ENCODE measurements at places on chromosomes 2 and 18.

- no peak for DNase-seq
Measured at GRCh38 chr2:146978577-146979555, 866.0 kb upstream of the ACVR2A start.

- no peak for DNase-seq
Measured at GRCh38 chr18:49460976-49461601, 644 bp upstream of the DYM start.

DNA sequence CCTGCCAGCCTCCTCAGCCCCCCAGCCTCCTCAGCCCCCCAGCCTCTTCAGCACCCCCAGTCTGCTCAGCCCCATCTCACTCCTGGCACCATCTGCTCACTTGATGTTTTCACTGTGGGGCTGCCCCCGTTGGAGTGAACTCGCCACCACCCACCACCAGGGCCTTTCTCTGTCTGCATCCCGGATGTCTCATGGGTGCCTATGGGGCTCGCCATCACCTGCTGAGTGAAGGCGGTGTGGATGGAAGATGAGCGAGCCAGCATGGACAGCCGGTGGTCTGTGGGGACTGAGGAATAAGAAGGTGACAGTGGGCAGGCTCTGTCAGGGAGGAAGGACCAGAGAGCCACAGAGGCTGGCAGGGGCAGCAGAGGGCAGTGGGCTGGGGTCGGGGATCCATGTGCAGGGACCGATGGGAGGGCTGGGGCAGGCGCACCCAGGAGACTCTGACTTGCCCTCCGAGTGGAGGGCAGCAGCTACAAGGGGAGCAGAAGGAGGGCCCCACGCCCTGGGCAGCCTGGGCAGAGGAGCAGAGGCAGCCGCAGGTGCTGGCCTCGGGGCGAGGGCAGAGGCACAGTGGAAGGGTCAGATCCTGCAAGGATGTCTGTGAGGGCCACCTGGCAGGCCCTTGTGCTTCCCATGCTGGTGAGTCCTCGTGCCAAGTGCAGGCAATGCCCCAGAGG lies 74.7 kb upstream of the ODC1 start:
- no peak for DNase-seq

- DNase-seq: no peak
Measured at GRCh38 chr2:237861875-237862527, 2.6 kb downstream of the RAMP1 start.

GRCh38 chr2:39732482-39732881 lies 46.6 kb downstream of the THUMPD2 start:
- DNase-seq: no peak

GRCh38 chr18:4808891-4809290 lies 353.8 kb upstream of the DLGAP1 start:
- DNase-seq: no peak

DNA sequence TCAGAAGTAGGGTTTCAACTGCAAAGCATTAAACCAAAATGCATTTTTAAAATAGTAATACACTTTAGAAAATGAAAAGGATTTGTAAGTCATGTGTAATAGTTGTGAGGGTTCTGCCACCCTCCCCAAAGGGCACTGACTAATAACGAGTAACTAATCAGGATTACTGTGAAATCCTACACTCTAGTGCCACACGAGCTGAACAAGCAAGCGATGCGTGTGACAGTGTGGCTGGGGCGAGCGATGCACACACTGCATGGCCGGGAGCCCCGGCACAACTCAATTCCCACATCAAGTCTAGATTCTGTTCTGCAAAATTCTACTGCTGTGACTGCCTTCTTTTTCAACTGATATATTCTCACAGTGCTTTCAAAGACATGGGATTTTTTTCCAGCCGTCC lies 156.4 kb downstream of the SEPTIN10 start:
- no peak for DNase-seq

GRCh38 chr18:50372743-50373142 lies 2.1 kb upstream of the SKA1 start:
- DNase-seq: no peak

DNA sequence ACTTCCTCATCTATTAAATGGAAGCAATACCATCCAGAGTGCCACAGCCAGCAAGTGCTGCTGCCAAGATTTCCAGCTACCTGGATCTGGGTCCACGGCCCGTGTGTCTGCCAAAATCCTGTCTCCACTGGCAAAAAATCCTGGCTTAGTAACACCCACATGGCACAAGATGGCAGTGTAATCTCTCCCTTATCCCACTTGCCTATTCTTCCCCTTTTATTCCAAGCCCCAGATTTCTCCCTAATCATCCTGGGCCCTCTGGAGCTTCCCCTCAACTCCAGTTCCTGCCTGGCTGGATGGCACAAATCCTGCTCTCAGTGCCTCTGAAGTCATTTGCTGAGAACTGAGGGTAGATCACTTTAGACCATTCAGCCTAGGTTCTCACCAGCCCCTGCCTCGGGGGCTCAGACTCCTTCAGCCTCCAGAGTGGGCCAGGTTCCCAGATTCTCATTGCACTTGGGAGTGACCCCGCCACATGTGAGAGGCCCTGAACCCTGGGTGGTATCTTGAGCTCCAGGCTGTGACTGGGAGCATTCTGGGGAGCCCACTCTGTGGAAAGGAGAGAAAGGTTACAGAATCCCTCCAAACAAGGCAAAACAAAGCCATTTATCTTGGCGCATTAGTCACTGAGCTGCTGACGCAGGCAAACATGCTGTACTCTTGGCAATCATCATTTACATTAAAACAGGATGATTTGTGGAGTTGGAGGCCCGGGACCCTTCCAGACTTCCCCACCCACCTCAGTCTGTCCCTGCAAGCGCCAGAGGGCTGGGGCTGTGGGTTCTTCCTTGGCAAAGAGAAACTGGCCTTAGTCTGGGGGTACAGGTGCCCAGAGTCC lies 325.8 kb downstream of the DYSF start:
- no peak for DNase-seq

GRCh38 chr18:50559752-50560680 lies at the start of gene MAPK4:
TSS of gene MAPK4 (plus strand) at chr18:50560087. CDS start at chr18:50663959, 103,872 bp downstream.
- no peak for DNase-seq

- DNase-seq: peak; percentile 59
Measured at GRCh38 chr2:9228088-9228751, 21.6 kb downstream of the ASAP2 start.

DNA sequence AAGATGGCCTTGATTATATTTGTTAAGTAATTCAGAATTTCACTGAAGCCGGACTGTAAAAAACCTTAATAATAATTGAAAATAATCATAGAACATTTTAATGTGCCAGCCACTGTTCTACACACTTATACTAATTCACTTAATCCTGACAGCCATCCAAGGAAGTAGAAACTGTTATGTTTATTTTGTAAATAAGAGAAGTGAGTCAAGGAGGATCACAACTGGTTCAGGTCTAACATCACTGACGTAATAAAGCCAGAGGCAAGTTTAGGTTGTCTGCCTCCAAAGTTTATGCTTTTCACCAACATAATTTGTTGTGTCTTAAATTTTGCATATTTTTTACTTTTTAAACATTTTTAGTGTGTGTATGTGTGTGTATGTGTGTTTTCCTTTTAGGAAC lies 436.1 kb downstream of the LRRTM4 start:
- DNase-seq: no peak

GRCh38 chr2:172446474-172447063 lies 19.2 kb downstream of the ITGA6 start:
- peak; percentile 59 for DNase-seq

DNA sequence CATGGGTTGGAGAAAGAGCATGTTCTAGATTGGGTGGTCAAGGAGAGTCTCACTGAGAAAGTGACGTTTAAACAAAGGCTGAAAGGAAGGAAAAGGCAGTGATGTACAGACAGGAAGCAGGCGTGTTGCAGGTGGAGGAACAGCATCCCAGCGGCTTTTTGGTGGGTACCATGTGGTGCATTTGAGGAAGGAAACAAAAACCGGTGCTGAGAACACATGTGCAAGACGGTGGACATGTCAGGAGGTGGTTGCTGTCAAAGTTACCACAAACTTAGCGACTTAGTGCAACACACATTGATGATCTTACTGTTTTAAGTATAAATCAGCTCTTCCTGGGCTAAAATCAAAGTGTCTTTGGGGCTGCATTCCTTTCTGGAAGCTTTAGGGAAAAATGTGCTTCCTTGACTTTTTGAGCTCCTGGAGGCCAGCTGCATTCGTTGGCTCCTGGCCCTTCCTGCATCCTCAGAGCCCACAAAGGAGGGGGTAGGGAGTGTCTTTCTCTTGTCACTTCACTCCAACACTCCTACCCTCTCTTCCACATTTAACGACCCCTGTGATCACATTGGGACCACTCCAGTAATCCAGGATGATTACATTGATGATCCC lies 380.6 kb downstream of the FBXO15 start:
- DNase-seq: no peak

GRCh38 chr2:219417374-219417773 lies 803 bp upstream of the DES start:
- no peak for DNase-seq

DNA sequence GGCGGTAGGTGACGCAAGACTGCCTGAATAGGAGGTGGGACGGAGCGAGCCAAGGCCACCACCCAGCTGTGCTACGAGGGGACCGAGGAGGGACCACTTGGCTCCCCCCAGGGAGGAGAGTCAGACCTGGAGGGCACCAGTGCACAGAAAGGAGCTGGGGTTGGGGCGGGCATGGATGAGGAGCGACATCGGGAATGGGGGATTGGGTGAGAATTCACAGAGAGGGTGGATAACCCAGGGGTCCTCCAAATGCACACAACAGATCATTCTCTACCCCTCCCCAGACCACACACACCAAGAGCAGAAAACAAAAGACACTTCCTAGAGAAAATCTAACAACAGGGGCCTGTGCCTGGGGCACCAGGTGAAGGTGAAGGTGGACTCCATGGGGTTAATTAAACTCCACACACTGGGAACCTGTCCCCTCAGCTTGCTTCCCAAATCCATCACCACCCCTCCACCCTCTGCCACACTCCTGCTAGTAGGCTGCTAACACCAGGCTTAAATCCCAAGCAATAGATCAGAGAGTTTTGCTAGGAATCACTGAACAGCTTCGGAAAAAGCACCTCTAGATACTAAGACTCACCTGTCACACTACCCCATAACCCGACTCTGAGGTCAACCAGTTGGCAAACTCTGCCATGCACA lies 274.6 kb downstream of the EIPR1 start:
- no peak for DNase-seq

DNA sequence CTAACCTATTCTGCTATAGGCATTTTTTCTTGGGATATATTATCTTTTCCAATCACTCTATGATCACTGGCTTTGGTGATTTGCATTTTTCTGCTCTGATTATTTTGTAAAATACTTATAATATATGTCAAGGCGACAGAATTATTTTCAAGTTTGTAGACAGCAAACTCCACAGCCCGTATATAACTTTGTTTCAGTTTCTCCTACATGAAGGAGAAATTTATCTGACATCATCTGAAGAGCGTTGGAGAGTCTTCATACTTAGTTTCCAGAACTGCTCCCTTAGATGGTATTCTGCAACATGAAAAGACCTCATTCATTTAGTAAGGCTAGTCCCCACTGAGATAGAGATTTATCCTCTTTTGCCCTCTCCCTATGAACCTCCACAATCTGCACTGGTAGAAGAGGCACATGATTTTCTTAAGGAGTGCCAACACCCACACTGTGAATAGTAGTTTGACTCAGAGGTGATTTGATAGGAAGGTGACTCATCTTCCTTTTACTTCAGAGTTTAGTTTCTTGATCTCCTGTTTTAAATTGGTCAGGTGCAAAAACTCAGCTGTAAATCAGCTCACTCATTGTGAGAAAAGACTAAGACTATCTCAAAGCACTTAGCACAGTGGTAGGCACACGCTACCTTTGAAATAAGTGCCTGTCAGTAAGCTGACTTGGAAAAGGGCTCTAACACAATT lies 1848.6 kb upstream of the CELF4 start:
- DNase-seq: peak; percentile 86

DNA sequence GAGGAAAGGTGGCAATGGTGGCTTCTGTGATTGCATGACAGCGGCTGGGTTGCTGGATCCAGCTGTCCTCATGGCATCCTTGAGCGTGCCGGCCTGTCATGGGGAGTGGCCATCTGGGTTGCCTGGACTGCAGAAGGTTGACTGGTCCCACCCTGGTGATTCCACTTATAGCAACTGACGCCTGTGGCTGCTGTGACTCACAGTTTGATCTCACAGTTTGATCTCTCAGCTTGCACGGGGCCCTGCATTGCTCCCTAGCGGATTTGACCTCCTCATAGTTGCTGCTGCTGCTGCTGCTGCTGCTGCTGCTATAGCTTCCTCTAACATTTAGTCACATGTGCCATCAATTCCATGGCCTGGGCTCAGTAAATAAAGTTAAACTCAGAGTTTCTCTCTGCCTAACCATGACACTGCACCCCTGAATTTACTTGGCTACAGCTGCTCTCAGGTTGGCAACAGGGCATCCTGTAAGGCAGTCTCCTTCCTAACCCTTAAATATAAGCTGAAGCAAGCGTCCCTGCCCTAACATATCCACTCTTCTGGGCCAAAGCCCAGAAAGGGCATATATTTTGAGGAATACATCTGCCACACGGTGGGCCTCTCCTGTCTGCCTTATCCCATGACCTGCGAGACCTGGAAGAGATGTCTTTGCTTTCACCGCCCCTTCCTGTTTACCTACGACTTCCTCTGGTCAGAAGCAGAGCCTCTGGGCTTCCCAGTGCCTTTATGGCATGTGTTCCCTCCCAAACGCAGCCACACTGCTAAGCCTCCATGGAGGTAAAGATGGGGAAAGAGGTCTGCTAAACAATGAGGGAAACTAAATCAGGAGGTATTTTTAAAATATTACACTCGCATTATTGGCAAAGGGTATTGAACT lies 37.8 kb upstream of the CCDC150 start:
- DNase-seq: peak; percentile 88

DNA sequence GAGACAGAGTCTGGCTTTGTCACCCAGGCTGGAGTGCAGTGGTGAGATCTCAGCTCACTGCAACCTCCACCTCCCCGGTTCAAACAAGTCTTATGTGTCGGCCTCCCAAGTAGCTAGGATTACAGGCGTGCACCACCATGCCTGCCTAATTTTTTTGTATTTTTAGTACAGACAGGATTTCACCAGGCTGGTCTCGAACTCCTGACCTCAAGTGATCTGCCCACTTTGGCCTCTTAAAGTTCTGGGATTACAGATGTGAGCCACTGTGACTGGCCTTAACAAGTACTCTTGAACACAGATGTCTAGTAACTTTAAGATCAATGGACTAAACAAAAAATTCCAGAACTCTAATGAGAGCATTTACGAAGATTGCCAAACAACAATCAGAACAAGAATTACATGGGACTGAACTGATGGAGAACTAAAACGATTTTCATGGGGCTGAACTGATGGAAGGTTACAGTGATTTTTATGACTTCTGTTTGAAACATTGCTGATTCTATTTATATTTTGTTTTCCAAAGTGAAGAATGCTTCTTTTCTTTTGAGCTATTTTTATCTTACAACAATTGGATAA lies 46.5 kb upstream of the ST3GAL5 start:
- peak; percentile 14 for DNase-seq

DNA sequence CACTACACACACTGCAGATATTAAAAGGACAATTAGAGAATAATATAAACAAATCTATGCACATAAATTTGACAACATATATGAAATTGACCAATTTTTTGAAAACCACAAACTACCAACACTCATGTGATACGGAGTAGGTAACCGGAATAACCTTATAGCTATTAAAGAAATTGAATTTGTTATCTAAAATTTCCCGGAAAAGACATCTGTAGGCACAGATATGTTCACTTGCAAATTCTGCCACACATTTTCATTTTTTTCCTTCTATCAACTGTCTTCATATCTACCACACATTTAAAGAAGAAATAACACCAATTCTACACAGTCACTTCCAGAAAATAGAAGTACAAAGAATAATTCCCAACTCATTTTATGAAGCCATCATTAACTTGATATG lies 22.4 kb downstream of the NLRC4 start:
- no peak for DNase-seq

- DNase-seq: no peak
Measured at GRCh38 chr2:84858937-84859336, 21.9 kb downstream of the TRABD2A start.

- DNase-seq: peak; percentile 14
Measured at GRCh38 chr2:67446491-67446911, 49.4 kb downstream of the ETAA1 start.

All from endothelial cell of umbilical vein (primary cell).